ENCODE measurements at places on chromosomes 2 and 18. TPM values are rescaled to one million over a fixed set of nuclear protein-coding genes. Genes with fewer than 3 reads are reported as not detected.

The SLC25A12 gene
- total RNA-seq, result 19.7 TPM

The THSD7B gene
- 0.14 TPM for total RNA-seq

The TEX44 gene
- not detected for total RNA-seq

The IL1A gene
- 0.43 TPM for total RNA-seq

The STPG4 gene
- total RNA-seq, result 0.64 TPM

The SMAD2 gene
- 120 TPM for total RNA-seq

The SKA1 gene
- total RNA-seq, result 2.6 TPM

The TANK gene
- 55.7 TPM for total RNA-seq

The SGPP2 gene
- 0.20 TPM for total RNA-seq

The AAMP gene
- 78.8 TPM for total RNA-seq

The SERPINB11 gene
- not detected for total RNA-seq

The STAMBP gene
- total RNA-seq, result 46.5 TPM

The CYBRD1 gene
- total RNA-seq, result 26.7 TPM

The COX7A2L gene
- total RNA-seq, result 125 TPM

The KLHL14 gene
- total RNA-seq, result 0.43 TPM

Data from astrocyte (in vitro differentiated cells and primary cell).